ENCODE measurements at places on chromosomes 3 and 15.

DNA sequence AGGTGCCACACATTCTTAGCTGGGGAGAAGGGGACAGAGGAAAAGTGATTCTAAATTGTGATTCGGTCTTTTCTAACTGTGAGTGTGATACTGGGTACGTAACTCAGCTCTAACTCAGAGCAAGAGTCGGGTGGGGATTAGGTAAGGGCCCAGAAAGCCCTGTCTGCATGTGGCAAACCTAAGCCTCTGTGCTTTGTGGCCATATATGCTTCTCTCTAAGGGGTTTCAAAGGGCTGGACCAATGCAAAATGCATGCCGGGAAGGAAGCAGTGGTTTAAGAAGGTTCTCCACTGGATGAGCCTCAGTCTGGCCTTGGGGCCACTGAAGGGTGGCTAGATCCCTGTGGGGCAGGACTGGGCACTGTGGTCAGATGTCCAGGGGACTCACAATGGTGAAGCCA lies 275.8 kb downstream of the PLCL2 start:
- no peak for DNase-seq

DNA sequence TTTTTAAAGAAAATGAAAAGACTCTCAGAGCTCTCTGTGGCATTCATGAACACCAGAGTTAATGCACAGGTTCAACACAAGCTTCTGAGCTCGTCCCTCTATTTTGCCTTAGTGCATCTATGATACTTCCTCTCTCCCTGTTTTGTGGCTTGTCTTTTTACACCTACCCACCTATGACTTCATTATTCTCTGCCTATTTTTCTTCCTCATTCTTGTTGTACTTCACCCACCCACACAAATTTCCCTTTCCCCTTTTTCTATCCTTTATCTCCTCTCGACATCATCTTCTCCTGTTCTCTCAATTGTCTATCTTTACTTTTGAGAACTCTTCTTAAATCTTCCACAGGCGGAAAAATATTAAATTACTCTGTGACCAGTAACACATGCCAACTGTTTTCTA lies 48.6 kb downstream of the OR5H15 start:
- no peak for DNase-seq

- no peak for DNase-seq
Observed at GRCh38 chr3:126961191-126961790, 21.6 kb upstream of the PLXNA1 start.

- no peak for DNase-seq
Observed at GRCh38 chr3:30292192-30292893, 314.1 kb upstream of the TGFBR2 start.

DNA sequence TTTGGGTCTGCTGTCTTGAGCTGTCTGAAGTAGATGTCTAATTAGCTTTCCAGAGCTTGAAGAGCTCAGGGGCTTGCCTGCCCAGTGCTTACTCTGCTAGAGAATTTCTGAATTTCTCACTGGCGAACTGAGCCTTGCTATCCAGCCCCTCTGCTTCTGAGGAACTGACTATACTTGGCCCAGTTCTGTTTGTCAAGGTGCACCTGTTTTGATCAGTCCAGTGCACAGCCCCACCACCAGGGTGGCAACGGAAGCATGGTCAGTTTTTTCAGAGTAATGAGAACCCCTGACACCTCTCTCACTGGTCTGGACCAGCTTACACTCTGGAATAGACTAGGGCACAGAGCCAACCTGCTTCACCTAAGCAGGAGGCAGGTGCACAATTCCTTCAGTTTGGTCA lies 25.2 kb downstream of the ITGB5 start:
- no peak for DNase-seq

DNA sequence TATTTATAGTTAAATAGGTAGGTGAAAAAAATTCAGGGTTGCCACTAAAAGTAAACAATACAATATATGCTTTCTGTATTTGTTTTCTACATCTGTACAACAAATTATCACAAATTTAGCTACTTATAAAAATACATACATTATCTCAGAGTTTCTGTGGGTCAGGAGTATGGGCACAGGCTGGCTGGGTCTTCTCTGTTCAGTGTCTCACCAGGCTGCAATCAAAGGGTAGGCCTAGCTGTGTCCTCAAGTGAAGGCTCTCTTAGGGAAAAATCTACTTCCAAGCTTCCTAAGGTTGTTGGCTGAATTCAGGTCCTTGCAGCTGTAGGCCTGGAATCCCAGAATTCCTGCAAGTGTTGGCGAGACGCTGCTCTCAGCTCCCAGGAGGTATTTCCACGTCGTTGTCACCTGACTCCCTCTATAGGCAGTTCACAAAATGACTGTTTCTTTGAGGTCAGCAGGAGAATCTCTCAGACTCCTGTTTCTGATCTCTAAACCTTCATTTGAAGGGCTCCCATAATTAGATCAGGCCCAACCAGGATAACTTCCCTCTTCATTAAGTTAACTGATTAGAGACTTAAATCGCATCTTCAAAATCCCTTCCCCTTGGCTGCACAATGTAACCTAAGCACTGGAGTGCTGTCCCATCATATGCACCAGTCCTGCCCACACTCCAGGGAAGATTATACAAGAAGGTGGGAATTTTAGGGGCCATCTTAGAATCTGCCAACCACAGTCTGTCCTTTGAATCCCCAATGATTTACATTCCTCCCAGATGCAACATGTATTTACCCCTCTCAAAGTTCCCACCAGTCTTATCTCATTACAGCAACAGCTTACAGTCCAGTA lies 296.6 kb downstream of the SUCLG2 start:
- no peak for DNase-seq

GRCh38 chr15:41695750-41696436 lies 35.7 kb downstream of the MGA start:
- peak; percentile 65 for DNase-seq

DNA sequence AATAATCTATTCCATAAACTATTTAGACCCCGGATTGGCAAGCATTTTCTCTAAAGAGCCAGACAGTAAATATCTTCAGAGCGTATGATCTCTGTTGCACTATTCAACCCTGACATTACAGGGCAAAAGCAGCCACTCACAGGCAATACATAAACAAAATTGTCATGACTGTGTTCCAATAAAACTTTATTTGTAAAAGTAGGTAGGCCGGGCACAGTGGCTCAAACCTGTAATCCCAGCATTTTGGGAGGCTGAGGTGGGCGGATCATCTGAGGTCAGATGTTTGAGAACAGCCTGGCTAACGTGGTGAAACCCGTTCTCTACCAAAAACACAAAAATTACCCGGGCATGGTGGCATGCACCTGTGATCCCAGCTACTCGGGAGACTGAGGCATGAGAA lies 66.5 kb downstream of the ADAMTS9 start:
- DNase-seq: no peak

GRCh38 chr15:60721707-60722106 lies 242.8 kb upstream of the ICE2 start:
- no peak for DNase-seq

DNA sequence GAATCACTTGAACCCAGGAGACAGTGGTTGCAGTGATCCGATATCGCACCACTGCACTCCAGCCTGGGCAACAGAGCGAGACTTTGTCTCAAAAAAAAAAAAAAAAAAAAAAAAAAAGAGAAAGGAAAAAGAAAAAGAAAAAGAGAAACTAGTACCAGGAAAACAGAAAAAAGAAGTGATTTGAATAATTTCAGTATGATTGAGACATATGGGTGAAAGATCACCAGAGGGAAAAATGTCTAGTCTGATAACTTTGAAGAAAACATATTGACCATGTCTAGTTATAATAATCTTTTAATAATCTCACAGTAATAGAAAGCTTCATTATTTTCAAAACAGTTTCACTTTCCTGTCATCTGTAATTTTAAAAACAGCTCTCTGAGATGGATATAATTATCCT lies 16.4 kb downstream of the TGFBR2 start:
- DNase-seq: no peak

DNA sequence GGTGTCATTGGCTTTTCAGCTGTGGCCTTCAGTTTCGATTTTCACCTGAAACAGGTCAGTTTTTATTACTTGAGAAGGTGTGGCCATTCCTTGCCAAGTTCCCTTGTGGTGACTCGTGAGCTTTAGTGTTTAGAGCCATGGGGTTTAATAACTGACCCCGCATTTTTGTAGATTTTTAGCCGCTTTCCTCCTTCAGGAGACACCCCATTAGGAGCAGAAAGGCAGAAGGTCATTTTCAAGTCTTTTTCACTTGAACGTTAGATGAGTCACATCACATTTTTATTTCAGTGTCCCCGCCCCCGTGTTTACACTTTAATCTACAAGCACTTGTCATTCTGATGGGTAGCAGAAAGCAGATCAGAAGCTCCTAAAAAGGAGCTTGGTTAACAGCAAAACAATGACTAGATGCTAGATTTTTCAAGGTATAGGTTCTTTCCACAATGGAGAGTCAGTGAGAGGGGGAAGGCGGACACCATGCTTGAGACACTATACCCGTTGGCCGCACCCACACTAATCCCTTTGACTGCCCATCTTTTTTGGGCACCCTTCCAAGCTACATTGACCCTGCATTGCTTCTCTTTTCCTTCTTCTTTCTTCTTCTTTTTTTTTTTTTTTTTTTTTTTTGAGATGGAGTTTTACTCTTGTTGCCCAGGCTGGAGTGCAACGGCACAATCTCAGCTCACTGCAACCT lies 132.7 kb downstream of the GHSR start:
- no peak for DNase-seq

GRCh38 chr3:138093721-138094120 lies 21.7 kb downstream of the DZIP1L start:
- DNase-seq: no peak

DNA sequence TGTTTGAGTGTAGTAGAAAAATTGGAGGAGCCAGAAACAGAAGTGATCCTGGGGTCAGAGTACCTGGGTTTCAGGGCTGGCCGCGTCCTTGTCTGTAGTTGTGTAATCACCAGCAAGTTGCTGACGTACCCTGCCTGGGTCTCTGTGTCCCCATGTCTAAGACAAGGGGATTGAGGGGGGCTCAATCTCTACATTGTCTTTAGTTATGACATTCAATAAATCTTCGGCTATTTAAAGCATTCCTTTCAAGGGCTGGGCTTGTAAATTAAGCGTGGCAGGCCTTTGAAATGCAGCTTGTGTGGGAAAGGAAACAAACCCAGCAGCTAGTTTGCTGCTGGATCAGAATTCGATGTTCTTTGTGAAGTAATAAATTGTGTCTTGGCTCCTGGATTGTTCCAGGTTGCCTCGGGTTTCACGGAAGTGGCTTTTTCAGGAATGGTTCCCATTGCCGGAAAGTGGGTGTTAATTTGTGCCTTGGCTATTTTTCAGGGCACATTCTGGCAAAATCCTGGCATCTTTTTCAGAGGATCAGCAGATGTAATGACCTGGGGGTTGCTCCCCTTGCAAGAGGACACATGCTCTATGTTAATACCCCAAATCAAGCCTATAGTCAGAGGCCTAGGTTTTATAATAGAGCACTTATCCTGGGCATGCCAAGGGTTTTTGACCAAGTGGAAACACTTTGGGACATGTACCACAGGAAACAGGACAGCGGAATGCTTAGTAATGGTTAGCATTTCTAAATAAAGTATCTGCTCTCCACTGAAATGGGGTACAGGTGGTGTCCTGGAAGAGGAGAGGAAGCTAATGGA lies 294.8 kb upstream of the NR2E3 start:
- DNase-seq: no peak

DNA sequence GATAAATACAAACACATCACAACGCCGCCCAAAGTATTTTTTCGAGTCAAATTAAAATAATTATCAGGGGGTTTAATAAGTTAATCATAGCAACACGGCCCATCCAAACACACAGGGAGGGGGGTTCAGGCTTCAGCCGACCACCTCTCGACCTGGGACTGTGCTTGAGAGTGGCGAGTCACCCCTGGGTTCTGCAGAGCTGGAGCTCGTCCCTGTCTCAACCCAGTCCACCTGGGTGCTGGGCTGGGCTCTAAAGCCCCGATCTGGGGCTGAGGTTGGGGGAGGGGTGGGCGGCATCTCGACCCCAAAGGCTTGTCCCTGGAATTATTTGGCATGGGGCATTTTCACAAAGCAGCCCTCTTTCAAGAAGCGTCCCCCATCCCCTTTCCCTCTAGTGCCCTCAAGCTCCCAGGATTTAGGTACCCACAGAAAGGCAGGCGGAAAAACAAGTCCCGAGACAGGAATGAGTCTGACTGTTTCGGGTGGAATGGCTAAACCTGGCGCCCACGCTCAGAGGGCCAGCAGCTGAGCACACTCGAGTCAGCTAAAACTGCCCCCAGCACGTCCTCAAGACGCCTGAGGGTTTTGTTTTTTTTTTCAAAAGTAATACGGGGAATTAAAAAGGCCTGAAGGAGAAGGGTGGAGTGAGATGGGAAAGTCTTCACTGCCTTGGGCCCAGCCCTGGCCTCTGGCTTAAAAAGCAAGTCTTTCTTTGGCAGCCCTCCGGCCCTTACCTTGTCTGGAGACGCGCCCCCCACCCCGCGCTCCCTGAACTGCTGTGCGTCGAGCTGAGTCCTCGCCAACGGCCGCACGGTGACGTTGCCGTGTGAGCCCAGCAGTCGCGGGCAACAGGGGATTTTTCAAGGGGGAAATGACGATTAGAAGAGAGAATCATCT lies 32.5 kb downstream of the NR2F2 start:
- peak; percentile 17 for DNase-seq

- DNase-seq: no peak
Observed at GRCh38 chr15:81091889-81092558, 42.0 kb upstream of the CFAP161 start.

DNA sequence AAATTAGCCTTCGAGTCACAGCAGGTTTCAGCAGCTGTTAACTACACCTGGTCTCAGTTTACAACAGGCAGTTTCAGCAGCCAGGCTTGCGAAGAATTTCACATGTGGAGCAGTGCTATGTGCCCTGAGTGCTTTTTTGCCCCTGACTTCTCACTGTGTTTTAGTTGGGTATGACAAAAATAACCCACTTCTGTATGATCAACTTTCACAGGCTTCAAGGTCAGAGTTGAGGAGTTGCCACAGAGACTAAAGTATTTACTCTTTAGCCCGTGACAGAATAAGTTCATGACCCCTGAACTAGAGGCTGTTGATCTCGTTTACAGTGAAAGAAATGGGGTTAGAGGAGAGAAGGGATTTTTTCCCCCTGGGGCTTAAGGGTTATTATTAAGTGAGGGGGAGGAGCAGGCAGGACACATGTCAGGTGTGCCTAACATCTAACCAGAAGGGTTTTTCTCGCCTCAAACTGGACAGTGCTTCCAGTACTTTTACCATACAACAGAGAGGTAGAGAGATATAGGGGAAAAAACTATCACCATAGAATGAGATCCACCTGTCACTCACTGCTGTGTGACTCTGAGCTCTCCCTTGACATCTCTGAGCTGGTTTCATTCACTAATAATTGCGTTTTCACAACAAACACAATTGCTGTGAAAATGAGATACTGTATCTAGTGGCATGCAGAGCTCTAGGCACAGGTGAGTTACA lies 14.0 kb upstream of the TOPBP1 start:
- DNase-seq: no peak

DNA sequence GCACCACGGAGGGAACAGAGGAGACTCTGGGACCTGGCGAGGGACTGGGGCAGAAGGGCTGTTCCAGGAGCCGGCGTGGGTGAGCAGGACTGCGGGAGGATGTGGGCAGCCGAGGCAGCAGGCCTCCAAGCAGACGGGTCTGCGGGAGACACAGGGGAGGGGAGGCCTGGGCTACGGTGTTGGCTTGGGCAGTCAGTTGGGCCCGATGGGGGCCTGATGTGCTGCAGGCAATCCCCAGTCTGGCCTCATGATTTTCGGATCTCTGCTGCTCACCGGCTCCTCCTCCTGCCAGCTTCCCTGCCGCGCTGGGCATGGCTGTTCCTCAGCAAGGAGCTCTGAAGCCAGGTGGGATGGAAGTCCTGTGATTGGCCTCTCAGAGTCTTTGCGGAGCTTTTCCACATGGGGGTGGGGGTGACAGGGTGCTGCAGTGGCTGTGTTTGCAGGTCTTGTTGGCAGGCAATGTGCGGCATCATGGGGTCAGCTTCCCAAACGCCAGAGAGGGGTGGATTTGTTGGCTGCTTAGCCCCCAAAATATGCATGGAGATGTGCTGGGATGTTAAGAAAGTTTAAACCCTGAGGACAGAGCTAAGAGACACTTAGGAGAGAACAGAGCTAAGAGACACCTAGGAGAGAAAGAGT lies 19.3 kb downstream of the MINAR1 start:
- no peak for DNase-seq
